CD8-positive, alpha-beta memory T cell (primary cell): ENCODE measurements at places on chromosomes 4 and X.

DNA sequence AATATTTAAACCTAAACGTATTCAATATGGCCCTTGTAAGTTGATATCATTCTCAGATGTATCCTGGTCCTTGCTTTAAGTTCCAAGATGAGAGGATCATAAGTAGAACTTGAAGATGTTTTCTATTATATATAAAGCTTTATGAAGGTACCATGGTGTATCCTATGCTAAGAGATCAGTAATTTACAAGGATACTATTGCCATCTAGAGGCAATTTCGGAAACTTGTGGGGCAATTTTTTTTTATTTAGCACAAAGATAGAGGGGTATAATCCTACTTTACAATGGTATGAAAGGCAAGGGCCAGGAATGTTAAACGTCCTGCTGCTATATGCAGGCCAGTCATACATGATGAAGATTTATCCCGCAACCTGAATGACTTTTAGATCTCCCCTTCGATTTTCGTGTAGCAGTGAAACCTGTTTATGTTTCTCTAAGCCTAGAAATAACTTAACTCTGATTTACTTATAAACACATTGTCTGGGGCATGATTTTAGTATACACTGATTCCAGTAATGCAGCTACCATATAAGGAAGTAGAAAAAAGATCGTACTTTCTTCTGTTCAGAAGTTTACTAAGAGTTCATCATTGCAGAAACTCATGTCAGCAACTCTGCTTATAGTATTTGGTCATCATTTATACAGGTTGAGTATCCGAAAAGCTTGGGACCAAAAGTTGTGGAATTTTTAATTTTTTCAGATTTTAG, 2.6 kb downstream of the SLC25A31 start:
- DNase-seq = no peak

DNA sequence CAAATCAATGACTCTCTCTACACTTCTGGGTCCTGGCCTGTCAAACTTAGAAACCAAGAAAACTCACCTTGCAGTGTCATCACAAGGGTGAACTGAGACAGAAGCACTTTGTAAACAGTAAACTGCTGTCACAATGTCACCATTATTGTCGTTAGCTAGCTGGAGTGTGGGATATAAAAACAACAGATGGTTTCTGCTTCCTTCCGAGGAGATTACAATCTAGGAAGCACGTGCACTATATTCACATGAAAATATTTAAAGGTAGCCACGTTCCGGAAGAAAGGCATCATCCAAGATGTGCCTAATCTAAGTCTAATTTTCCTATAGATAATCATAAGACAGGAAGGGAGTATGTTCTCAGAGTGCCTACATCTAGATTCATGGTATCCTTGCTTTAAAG, 64.7 kb upstream of the ACSL1 start:
- DNase-seq = no peak

DNA sequence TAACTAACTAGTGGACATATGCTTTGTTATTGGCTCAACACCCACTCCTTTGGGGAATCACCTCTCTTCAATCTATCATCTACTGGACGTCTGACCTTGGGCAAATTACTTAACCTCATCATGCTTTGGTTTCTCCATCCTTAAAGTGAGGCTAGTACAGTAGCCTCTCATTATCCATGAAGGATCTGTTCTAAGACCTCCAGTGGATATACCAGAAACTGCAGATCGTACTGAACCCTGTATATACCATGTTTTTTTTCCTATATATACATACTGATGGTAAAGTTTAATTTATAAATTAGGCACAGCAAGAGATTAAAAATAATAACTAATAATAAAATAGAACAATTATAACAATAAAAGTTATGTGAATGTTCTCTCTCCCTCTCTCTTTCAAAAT, 56.2 kb downstream of the HMGB3 start:
- no peak for DNase-seq

DNA sequence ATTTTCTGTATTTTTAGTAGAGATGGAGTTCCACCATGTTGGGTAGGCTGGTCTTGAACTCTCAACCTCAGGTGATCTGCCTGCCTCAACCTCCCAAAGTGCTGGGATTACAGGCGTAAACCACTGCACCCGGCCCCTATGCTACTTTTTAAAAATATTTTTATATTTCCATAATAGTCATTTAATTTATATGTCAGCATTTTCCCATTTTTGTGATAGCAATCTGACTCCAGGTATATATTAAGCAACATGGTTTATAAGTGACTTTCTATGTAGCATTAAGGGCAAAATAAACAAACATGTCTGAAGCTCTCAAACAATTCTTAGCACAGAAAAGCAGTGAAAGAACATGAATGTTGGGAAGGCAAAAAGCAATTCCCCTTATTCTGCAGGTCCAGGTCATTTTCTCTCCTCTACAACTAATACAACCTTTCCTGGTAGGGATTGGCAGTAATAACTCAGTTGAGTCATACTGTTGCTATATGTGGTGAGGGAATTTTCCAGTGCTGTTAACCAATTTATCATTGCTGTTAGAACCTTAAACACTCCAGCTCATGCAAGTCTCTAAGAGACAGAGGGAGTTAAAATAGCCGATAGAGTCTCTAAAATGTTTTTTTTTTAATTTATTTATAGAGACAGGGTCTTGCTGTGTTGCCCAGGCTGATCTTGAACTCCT, 24.0 kb downstream of the SMIM14 start:
- DNase-seq = no peak

DNA sequence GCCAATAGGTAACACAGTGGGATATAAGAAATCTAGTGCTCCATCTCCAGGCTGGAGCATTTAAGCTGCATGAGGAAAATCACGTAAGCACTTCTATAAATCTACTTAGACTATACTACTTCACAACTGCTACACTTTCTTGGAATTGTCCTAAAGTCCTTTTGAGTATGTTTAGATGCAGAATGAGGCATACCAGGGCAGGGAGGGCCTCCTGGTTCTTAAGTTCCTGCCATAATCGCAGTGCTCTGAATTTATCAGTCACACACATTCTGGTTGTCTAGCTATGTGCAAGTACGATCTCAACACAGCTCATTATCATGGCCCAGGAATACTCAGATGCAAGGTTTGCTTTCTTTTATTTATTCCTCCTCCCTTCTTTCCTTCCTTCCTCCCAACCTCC, 130.3 kb downstream of the GUCY2F start:
- no peak for DNase-seq

- peak; percentile 91 for DNase-seq
Observed at GRCh38 chr4:184263910-184264732, 46.4 kb upstream of the ENPP6 start.

DNA sequence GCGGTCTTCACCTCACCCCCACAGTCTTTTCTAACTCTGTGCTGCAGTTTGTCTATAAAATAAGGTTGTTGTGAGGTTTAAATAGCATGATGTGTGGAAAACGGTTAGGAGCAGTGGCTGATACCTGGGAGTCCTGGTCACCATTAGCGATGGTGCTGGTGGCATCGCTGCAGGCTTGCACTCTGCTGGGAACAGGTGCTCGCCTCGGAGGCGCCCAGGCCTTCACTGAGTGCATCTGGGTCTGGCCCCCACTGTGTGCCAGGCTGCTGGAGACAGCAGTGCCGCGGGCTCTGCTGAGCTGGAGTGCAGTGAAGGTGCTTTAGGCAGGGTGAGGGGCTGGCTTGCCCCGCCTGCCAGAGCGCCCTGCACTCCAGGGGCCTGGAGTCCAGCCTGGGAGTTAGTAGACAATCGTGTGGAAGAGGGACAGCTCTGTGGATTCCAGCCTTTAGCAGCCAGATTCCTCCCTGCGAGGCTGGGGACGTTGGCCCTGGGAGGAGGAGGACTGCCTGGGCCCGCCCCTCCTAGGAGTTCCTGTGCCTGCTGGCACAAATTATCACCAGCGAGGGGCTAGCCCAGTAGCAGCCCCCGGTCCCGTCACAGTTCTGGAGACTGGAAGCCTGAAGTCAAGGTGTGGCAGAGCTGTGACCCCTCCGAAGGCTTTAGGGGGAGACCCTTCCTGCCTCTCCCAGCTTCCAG, 7.3 kb downstream of the RGS12 start:
- DNase-seq = no peak

DNA sequence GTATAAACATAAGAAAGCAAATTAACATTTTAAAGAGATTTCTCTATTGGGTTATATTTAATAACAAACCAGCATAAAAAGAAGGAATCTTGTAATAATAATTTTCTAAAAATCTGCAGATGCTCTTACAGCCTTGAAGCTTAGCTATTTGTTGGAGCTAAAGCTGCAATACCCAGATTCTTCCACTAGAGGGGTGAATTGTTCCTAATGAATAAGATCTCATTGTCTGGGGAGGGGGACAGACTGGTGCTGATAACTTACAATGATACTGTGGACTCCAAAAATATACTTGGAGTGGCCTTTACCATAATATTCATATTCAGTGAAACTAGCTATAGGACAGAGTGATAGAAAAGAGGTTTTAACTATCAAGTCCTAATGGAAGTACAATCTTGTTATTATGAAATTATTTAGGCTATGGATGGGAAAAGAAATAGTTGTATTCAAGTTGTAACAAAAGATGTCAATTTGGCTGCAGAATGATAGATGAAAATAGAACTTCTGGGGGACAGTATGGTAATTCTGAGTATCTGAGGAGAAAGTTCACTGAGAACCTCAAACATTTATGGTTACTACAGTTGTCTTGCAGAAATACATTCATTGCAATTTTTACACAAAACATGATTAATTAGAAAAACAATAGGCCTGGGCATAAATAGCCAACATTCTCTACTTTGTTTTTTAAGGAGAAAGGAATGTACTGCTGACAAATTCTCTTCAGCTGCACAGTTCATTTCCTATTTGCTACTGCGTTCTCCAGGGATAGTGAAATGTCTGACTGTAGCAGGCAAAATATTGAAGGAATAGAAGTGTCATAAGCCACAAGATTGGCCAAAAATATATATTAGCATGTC, 443.3 kb downstream of the GBA3 start:
- DNase-seq = peak; percentile 2

- DNase-seq = no peak
Observed at GRCh38 chr4:124936427-124936826, 223.9 kb upstream of the ANKRD50 start.

- DNase-seq = no peak
Observed at GRCh38 chr4:173909294-173909693, 374.2 kb downstream of the FBXO8 start.

DNA sequence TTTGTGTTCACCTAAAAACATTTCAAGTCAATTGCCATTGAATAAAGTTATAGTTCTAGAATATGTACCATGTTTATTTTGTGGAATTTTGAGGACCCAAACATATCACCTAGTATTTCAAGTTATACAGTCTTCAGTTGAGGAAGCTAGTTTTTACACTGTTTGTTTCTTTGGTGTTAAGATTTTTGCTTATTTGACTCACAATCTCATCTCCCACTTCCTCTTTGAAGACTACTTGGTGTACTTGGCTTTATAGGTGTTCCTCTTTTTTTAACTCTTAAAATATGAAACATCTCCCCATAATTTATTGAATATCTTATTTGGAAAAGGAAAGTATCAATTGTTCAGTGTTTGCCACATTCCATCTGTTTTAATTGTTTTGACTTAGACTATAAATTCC, 675.4 kb downstream of the RAPGEF2 start:
- DNase-seq = no peak

GRCh38 chr4:1021386-1022050, 10.1 kb downstream of the FGFRL1 start:
- DNase-seq = no peak

- DNase-seq = no peak
Observed at GRCh38 chr4:139736274-139736660, 70.6 kb downstream of the MGST2 start.

- DNase-seq = no peak
Observed at GRCh38 chr4:144645631-144646522, at the start of gene HHIP. Gene HHIP (plus strand): TSS chr4:144646156. CDS start chr4:144646676, 520 bp downstream.

- DNase-seq = no peak
Observed at GRCh38 chr4:37440501-37440900, 196.0 kb downstream of the NWD2 start.

- peak; percentile 67 for DNase-seq
Observed at GRCh38 chrX:155056877-155057792, 13.8 kb downstream of the CMC4 start.
